Stimulated activated CD8-positive, alpha-beta memory T cell treated with anti-CD3 and anti-CD28 coated beads, Interleukin-4, amount 100 ng/mL, for 1 hour (primary cell): ENCODE measurements at places on chromosomes 1 and 21.

- no peak for DNase-seq
These were observed 193.3 kb upstream of the TNR start for GRCh38 chr1:175936736-175937135.

DNA sequence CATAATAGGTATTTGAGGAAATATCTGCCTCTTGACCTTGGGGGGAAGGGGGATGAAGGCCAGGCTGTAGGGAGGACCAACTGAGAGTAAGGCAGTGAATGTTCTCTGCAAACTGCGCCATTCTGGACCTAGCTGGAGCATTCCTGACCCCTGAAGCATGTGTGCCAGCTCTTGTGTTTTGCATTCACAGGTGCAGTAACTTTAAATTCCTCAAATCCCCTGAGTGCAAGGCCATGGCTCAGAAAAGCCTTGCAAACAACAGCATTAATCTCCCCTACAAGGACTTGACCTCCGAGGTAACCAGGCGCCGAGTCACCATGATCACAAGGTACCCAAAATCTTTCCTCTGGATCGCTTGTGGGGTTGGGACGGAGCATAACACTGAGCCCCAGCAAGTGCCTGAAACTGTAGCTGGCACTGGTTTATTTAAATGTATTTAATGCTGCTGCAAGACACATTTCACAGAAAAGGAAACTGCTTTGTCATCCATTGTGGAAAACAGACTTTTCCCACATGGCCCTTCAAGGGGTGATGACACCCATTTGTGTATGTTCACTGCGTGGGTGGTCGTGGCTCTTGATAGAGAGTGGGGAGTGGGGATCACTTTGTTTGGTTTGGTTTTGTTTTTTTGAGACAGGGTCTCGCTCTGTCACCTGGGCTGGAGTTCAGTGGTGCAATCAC, 1.7 kb downstream of the MYOCOS start:
- DNase-seq, result no peak

DNA sequence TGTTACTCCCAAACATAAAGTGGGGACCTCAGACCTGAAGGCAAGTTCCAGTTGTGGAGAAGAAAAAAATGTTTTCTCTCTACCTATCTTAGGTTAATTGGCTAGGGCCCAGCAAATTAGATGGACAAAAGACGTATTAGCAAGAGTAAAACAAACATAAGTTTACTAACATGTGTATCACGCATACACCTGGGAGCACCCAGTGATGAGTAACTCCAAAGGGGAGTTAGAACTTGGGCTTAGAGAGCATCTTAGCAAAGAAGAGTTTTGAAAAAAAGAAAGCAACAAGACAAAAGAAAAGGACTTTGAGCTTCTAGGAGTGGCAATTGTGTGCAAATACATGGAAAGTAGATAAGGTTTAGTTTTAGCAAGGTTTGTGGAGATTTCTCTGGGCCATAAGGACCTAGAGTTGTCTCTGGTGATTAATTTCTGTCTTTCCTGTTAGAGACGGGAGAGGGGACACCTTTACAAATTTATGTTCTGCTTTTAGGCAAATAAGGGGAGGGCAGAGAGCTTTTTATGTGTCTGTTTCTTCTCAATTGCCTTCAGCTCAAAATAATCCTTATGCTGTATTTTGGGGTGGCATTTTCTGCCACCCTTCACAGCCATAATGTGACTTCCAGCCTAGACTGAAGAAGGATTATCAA, 76.7 kb upstream of the PTGFRN start:
- DNase-seq, result no peak

GRCh38 chr1:229842302-229843255, 216.5 kb downstream of the URB2 start:
- DNase-seq, result no peak

- no peak for DNase-seq
These were observed 12.1 kb upstream of the OLIG2 start for GRCh38 chr21:33013626-33014025.
